ENCODE measurements at places on chromosomes 5 and 9.

- DNase-seq, result no peak
Measured at GRCh38 chr9:111831371-111832108, 36.8 kb upstream of the SHOC1 start.

DNA sequence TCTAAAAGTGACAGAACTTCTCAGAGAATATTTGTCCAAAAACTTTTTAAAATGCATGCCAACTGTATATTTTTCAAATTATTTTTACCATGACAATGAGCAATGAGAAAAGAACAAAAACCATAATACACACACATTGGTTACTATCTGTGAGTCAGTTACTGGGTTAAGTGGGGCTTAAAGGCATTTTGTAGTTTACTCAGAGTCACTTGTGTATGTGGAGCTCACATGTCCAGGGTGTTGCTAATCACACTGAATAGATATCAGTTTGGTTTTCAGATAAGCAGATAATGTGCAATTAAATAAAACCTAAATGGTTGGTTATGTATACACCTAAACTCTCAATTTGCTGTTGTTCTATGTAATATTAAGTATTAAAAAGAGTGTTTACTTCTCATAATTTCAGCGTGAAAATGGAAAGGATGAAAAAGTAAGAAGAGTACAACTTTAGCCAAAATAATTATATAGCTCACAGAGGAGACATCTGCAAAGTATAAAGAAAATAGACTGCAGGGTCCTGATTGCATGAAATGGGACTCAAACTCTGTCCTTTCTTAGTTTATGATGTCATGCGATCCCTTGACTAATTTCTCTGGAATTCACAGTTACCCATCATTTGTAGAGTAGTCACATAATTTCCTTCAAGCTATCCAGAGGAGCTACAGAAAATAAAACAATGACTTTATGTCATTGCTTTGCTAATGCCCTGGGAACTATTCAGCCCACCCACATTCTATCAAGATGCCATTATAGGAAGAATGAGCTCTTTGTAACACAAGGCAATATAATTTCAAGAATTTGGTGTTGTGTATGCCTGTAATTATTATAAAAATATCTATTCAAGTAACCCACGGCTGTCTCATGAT lies 388.0 kb upstream of the ZNF608 start:
- peak; percentile 23 for DNase-seq

DNA sequence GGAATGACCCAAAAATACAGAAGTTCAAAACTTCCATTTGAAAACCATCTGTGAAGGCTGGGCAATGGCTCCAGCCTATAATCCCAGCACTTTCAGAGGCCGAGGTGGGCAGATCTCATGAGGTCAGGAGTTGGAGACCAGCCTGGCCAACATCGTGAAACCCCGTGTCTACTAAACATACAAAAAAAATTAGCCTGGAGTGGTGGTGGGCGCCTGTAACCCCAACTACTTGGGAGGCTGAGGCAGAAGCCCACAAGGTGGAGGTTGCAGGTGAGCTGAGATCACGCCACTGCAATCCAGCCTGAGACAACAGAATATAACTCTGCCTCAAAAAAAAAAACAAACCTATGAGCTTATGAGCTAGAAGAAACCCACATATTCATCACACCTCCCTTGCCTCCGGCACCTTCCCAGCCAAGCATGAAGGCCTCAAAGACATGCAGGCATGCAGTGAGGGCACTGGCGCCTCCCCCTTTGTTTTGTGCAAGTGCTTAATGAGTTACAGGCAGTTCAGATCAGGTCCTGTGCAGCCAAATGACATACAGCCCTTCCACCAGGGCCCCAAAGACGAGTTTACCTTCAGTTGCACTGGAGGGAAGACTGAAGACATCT lies 9.9 kb downstream of the HNRNPH1 start:
- no peak for DNase-seq

- DNase-seq, result no peak
Measured at GRCh38 chr5:100787648-100788047, 115.4 kb downstream of the ST8SIA4 start.

DNA sequence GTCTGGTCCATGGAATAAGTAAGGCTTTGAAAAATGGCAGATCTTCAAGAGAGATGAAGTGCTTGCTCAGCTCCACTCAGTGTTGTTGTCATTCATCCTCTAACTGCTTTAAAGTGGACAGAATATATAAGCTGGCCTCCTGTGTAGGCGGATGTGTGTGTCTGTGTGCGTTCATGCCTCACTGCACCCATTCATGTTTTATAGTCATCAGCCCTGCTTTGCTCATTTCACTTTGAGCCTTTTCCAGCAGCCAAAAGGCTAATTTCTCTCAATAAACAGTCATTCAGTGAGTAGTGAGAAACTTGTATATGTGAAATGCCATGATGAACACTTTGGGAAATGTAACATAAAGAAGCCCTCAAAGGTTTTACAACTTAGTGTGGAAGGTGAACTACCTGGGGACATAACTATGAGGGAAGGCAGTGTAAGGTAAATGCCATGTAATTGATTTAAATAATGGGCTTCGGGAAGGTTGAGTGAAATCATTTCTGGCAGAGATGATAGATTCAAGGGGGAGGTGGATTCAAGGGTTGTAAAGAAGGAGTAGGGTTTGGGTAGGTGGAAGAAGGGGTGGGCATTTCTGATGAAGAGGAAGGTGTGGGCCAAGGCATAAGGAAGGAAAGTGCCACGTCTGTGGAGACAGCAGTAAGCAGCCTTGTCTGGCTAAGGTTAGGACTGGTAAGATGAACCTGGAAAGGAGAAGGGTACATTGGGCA lies 15.7 kb downstream of the TTC23L start:
- DNase-seq, result no peak

Measured in smooth muscle cell of the brain vasculature (primary cell).